ENCODE measurements at places on chromosomes 12 and 14. TPM values are rescaled to one million over a fixed set of nuclear protein-coding genes. Genes with fewer than 3 reads are reported as not detected.

DNA sequence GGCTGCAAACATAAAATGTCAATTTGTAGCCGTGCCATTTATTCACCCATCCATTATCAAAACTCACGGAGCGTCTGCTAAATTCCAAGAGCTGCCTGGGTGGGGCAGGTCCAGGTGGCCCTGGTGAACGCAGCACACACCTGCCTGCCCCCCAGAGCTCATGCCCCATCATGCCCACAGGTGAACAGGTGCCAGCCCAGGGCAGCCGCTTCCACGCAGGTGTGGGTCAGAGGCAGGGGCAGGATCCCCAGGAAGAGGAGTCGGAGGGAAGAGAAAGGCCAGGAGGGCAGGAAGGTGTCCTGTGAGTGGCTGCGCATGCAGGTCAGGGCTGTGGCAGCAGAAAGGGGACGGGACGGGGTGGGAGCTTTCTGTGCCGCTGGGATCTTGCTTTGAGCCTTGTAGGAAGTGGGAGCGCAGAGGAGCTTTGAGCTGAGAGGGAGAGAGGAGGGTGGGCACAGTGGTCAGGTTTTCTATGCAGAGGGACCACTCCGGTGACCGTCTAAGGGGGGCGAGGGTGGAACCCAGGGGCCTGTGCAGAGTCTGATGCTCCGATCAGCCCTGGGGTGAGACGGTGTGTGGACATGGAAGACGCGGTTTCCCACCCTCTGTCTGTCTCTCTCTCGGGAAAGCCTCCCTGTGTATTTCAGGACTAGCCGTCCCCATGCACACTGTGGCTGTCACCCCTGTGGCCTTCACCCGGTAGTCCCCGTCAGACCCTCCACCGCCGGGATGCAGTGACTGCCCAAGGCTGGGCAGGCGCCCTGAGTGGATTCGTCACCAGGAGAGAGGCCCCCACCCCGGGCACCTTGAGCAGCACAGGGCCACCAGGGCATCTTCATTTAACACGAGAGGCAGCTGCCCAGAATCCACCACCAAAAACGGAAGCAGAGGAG is 26.7 kb downstream of the GALNT9 start:
- no peak for DNase-seq

- peak; percentile 52 for DNase-seq
Measured at GRCh38 chr12:25071366-25071765, 122.5 kb upstream of the BCAT1 start.

- DNase-seq: no peak
Measured at GRCh38 chr12:115004470-115005146, 320.6 kb upstream of the TBX3 start.

DNA sequence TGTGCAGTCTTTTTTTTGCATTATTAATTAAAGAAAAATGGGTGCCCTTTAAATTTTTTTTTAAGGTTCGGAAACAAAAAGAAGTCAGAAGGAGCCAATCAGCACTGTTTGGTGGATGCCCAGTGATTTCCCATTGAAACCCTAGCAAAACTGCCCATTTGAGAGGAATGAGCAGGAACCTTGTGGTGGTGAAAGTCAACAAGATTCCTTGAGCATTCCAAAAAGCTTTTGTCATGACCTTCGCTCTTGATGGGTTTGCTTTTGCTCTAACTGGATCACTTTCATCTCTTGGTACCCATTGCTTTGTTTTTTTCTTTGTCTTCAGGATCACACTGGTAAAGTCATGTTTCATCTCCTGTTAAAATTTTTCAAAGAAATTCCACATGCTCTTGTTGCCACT is 54.1 kb downstream of the ADIPOR2 start:
- no peak for DNase-seq

DNA sequence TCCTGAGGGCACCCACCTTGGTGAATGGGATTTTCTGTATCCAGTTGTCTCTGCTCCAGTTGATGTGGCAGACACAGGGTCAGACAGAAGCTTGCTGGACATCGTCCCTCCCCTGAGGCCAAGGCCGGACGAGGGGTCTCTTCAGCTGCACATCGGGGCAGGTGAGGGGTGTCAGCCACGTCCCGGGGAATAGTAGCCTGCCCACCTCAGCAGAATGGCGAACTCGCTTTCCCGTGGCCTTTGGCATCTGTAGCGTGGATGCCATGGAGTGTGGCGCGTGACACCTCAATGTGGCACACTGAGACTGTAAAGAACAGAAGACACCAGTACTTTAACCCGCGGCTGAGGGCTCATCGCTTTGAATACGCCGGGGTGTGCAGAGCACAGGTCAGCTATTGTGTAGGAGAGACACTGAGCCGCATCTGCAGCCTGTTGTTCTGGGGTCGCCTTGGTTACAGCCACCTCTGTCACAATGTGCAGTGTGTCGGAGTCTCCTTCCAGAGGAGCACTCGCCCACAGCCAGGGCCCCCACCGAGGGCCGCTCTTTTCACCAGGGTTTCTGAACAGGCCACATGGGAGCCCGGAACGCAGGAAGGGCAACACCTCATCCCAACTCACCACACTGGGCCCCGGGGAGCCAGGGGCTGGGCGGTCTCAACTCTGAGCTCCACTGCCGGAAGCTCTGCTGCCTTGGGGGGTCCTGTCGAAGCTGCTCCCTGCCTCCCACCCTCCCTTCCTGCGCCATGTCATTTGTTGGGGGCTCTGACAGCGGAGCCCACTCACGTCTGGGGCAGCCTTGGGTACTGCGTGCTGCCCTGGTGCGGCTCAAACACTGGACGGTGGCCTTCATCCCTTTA is 77.0 kb downstream of the ADGRD1 start:
- peak; percentile 72 for DNase-seq

Gene GSKIP
- 26.8 TPM for total RNA-seq

GRCh38 chr12:48039151-48039550 is 34.9 kb upstream of the COL2A1 start:
- DNase-seq: no peak

DNA sequence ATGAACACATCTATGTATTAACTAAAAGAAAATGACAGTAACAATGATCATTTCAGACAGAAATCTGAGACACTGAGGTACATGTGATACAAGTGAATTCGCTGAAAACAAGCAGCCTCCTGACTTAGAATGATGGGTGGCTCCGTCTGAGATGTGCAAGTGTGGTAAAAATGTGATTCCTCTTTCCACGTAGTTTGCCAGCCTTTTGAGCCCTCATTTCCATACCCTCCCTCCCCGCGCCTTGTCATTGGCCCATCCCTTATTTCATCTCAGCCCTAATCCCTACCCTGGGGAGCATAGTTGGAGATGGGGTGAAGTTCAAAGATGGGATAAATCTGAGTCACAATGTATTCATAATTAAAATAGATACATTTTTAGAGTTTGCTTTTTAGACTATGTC is 107.8 kb downstream of the BMP4 start:
- no peak for DNase-seq

- DNase-seq: no peak
Measured at GRCh38 chr14:33323979-33324378, 385.3 kb downstream of the NPAS3 start.

DNA sequence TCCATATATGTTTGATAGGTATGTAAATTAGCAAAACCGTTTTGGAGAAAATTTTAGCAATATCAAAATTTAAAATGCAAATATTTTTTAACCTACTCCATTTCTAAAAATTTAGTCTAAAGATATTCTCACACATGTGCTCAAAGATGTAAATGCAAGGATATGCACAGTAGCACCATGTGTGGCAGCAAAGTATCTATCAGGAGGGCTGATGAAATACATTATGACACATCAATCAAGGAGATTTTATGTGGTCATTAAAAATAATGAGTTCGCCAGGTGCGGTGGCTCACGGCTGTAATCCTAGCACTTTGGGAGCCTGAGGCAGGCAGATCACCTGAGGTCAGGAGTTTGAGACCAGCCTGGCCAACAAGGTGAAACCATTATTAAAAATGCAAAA is 8.0 kb upstream of the C1R start:
- DNase-seq: no peak

Gene LHX5
- total RNA-seq: not detected

GRCh38 chr12:45418520-45418919 is 202.6 kb downstream of the ANO6 start:
- no peak for DNase-seq

Gene LYZ
- total RNA-seq: 8.3 TPM

DNA sequence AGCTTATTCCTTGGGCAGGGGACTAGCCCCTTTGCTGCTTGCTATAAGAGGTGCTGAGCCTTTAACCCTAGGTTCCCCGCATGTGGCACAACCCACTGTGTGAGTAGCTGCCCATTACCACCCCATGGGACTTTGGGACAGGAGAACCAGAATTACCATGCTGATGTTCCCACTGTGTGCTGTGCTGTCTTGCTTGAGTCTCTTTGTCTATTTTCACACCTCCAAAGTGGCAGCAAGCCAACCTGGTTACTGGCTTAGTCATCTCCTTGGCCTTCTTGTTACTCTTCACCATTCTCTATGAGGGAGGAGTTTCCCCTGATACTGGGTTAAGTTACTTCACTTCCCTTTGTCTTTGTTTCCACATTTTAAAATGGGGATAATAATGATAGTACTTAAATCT is 73.4 kb upstream of the ETV6 start:
- no peak for DNase-seq

DNA sequence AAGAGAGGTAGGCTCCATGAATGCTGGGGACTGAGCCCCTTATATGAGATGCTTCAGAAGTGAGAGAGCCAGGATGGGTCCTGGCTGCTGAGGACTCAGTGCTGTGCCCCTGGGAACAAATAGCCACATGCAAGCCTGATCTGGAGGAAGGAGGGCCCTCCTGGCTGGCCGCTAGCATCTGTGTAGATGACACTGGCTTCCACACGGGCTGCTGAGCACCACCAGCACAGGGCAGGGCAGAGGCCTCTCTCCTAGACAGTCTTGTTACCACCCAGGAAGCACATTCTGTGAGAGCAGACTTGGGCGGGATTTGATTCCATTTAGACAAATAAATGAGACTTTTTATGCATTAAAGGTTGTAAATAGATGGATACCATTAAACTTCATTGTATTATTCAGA is 48.0 kb downstream of the ZNF664 start:
- no peak for DNase-seq

DNA sequence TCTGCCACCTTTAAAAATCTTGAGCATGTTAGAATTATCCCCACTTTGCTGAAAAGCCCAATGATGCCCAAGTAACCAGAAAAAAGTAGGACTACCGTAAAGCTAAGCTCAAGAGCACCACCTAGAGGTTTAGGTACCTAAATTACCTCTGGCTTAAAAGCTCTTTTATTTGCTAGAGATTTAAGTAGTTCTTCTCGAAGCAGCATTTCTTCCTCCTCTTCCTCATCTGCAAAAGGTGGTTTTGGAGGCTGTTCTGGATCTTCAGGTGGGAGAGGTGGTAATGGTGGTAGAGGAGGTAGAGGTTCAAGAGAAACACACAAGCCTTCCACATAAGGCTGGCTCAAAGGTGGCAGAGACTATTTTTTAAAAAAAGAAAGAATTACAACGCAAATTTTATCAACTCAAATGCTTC is 26.9 kb downstream of the ZFC3H1 start:
- peak; percentile 56 for DNase-seq

DNA sequence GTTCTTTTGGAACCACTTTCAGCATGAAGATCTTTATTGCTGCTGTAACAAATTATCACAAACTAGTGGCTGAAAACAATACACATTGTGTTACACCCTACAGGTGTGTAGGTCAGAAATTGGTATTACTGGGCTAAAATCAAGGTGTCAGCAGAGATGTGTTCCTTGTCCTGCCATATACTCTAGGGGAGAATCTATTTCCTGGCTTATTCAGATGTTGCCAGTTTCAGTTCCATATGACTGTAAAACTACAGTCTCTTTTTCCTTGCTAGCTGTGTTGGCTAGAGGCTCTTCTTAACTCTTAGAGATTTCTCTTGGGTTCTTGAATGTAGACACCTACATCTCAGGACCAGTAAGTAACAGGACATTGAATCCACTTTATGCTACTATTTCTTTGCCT is 215.6 kb upstream of the PPFIA2 start:
- no peak for DNase-seq

GRCh38 chr14:81298122-81298521 is 77.4 kb upstream of the GTF2A1 start:
- no peak for DNase-seq

DNA sequence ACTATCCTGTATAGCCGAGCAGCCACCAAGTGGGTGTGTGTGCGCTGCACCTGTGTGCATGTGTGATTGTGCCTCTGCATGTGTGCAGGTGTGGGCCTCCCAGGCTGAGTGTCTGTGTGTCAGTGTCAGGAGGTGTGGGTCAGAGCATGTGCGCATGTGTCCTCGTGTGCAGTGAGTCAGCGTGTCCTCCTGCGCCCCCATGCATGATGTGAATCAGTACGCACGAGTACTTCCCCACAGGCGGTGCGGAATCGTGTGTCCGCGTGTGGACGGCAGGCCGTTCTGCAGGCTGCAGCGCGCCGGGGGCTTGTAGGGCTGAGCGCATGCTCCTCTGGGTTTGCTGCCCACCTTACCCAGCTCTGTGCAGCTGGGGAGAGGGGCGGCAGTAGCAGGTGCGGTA is 34.2 kb downstream of the DTX1 start:
- no peak for DNase-seq

Gene HCAR1
- total RNA-seq: 1.1 TPM

GRCh38 chr14:39219075-39219499 is 14.6 kb upstream of the MIA2 start:
- peak; percentile 79 for DNase-seq

- DNase-seq: no peak
Measured at GRCh38 chr12:6644257-6644596, 3.0 kb downstream of the ACRBP start.

DNA sequence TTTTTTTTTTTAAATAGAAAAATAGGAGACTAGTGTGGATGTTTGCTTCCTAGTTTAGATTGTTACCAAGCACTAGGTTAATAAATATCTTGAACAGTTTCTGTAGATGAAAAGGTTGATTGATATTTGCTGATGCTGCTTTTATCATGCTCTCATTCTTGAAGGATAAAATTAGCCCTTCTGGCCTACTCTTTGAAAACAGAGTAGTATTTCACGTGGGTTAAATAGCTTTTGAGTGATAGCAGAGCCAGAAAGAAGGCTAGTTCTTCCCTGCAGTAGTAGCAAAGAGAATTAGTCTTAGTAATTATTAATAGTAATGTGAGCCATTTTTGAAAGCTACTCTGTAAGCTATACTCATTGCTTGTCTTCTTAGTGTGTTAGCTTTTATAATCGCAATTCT is 5.2 kb downstream of the NEDD1 start:
- no peak for DNase-seq

- DNase-seq: peak; percentile 91
Measured at GRCh38 chr14:78010688-78011087, 159.5 kb upstream of the NRXN3 start.

Gene LALBA
- total RNA-seq: not detected

- no peak for DNase-seq
Measured at GRCh38 chr12:109084425-109084824, 8.8 kb downstream of the ALKBH2 start.

DNA sequence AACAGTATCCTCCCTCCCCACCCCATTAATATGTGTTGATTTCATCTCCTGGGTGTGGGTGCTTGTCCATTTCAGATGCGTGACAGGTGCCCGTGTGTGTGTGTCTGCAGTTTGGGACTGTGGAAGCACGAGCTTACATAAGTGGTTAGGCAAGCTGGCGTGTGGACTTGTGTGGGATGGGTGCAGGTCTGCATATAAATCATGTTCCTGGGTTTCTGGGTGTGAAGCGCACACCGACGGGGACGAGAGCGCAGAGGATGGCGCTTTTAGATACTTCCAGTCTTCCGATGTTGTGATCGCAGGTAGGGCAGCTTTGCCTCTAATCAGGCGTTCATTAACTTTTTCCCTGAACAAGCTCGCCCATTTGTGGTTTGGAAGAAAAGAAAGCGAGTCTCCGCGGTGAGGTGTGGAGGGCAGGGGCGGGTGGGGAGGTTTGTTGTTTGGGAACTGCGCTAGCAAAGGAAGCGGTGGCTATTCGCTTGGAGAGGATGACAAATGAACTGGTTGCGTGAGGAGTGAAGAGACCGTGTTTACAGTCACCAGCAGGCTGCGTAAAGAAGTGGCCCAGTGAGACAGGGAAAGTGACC is 865 bp downstream of the RGS6 start:
- no peak for DNase-seq

- no peak for DNase-seq
Measured at GRCh38 chr12:100243137-100243536, 23.7 kb downstream of the DEPDC4 start.
